ENCODE measurements at places on chromosomes 5 and 9.

DNA sequence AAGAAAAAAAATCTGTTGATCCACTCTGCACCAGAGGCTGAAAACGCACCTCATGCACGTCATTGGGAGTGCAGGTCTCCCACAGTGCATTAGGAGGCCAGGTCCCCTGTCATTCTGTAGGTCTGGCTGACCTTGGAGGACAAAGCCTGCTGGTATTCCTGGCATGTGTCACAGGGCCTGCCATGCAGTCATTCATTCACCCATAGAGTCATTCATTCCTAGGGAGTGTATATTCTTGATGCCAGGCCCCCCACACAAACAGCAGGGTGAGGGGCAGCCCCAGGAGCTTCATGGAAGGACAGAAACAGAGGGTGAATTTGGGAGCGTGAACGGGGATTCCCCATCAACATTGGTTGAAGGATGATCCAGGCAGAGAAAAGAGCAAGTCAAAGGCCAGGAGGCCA is 2.2 kb downstream of the GBGT1 start:
- DNase-seq: no peak

DNA sequence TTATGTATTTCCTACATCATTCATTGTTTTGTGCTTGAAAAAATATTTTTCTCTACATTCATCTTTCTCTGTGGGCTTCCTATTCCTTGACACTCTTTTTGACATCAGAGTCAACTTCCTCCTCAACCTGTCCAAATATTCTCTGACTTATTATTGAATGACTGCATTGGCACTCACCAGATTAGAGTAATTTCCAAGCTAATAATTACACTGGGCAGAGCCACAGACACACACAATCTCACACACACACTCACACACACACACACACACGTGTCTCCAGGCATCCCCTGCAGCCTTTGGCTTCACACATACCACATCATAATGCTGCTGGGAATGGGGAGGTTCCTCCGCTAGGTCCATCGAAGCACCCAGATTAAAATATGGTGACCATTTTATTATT is 184.5 kb downstream of the SYK start:
- no peak for DNase-seq

DNA sequence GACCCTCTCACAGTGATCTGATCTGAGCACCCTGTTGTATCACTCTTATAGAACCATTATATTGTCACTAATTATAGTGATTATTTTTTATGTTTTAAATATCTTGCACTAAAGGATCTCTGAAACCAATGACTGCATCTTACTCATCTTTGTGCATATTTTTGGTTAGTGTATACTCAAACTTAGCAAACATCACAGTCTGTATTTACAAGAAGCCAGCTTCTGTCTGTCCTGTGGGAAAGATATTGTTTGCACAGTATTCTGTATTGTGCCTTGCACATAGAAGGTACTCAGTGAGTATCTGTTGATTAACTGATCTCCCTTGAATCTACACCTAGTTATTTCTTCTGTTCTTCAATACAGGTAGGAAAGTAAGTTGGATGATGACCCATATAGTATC is 131.5 kb downstream of the PAM start:
- no peak for DNase-seq

GRCh38 chr5:146731909-146732659 is 146.5 kb downstream of the PPP2R2B start:
- DNase-seq: no peak

- no peak for DNase-seq
Observed at GRCh38 chr9:113669522-113670115, 206.1 kb downstream of the RGS3 start.

DNA sequence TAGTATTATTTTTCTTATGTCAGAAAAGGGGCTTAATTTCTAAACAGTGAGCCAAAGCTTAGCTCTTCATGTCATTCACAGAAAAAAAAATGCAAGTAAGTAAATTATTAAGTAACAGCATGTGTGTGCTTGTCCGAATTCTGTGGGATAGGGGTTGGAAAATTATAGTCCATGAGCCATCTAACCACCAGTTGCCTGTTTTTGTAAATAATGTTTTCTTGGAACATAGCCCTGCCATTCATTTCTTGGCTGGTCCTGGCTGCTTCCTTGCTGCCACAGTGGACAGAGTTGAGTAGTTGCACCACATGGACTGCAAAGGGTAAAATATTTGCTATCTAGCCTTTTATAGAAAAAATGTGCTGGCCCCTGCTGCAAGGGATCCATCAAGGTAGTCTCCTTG is 513.7 kb upstream of the WWC1 start:
- no peak for DNase-seq

GRCh38 chr5:144774197-144774596 is 603.5 kb downstream of the KCTD16 start:
- DNase-seq: no peak

DNA sequence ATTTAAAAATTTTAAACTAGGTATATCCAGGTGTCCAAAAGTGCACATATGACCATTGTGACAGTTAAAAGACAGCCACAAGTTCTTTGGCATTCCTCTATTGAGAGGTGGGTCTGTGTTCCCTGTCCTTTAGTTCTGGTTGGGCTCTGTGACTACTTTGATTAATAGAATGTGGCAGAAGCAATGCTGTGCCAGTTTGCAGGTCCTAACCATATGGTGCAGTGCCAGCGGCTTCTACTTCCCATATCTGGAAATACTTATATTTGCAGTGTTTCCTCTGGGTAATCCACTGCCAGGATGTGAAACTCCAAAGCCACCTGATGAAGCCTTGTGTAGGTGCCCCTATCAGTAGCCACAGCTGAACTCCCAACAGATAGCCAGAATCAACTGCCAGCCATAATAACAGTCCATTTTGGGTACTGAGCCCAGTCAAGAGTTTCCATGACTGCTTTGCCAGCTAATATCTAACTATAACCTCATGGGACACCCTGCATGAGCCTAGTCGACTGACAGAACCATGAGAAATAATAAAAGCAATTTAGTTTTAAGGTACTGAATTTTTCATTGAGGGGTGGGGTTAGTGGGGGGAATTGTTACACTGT is 361.0 kb upstream of the SEMA6A start:
- DNase-seq: no peak
